ENCODE measurements at places on chromosomes 7 and 10. TPM values are rescaled to one million over a fixed set of nuclear protein-coding genes. Genes with fewer than 3 reads are reported as not detected.

- no peak for DNase-seq
Measured at GRCh38 chr7:45081670-45081974, 7.1 kb downstream of the NACAD start.

- no peak for DNase-seq
Measured at GRCh38 chr7:106017657-106018056, 54.6 kb downstream of the CDHR3 start.

- DNase-seq = peak; percentile 47
Measured at GRCh38 chr7:24715171-24715570, 42.1 kb downstream of the GSDME start.

DNA sequence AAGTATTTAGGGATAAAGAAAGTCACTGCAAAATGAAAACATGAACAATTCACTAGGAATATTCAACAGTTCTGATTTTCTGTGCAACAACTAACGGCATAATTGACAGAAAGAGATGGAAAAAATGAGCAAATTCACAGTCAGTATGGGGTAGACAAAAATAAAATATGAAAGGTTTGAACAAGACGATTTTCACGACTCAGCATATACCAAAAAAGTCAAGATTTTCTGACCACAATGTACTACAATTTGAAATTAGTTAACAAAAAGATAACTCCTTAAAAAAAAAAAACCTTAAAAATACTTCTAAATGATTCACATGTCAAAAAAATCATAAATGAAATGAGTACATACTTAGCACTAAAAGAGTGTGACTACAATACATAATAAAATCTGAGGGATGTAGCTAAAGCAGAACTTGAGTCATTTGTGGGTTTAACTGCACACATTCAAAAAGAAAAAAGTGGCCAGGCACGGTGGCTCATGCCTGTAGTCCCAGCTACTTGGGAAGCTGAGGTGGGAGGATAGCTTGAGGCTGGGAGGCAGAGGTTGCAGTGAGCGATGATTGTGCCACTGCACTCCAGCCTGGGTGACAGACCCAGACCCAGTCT is 22.6 kb upstream of the MTURN start:
- no peak for DNase-seq

DNA sequence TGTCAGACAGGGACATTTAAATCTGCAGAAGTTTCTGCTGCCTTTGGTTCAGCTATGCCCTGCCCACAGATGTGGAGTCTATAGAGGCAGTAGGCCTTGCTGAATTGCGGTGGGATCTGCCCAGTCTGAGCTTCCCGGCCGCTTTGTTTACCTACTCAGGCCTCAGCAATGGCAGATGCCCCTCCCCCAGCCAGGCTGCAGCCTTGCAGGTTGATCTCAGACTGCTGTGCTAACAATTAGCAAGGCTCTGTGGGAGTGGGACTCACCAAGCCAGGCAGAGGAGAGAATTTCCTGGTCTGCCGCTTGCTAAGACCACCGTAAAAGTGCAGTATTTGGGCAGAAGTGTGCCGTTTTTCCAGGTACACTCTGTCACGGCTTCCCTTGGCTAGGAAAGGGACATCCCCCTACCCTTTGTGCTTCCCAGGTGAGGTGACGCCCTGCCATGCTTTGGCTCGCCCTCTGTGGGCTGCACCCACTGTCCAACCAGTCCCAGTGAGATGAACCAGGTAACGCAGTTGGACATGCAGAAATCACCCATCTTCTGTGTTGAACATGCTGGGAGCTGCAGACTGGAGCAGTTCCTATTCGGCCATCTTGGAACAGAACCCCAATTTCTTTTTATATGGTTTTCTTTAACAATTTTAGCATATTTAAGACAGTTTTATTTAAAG is 28.4 kb upstream of the VWDE start:
- no peak for DNase-seq

GRCh38 chr10:69835875-69836730 is 34.4 kb downstream of the COL13A1 start:
- no peak for DNase-seq

GRCh38 chr10:50593523-50594376 is 30.0 kb downstream of the SGMS1 start:
- no peak for DNase-seq

- no peak for DNase-seq
Measured at GRCh38 chr7:135800560-135800959, 51.9 kb upstream of the FAM180A start.

DNA sequence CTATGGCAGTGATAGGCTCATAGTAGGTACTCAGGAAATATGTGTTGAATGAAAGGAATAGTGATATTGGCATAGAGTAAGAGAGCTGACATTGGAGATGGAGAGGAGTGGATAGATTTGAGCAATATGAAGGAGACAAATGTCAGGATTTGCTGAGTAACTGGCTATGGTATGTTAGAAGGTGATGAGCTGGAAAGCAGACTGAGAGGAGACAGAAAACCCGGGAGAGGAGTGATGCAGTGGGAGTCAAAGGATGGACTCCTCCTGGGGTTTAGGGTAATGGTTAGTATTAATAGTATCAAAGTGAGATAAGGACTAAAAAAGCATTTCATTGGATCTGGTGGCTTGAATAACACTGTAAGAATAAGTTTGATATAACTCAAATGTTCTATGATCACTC is 64.8 kb downstream of the CD36 start:
- DNase-seq = no peak

DNA sequence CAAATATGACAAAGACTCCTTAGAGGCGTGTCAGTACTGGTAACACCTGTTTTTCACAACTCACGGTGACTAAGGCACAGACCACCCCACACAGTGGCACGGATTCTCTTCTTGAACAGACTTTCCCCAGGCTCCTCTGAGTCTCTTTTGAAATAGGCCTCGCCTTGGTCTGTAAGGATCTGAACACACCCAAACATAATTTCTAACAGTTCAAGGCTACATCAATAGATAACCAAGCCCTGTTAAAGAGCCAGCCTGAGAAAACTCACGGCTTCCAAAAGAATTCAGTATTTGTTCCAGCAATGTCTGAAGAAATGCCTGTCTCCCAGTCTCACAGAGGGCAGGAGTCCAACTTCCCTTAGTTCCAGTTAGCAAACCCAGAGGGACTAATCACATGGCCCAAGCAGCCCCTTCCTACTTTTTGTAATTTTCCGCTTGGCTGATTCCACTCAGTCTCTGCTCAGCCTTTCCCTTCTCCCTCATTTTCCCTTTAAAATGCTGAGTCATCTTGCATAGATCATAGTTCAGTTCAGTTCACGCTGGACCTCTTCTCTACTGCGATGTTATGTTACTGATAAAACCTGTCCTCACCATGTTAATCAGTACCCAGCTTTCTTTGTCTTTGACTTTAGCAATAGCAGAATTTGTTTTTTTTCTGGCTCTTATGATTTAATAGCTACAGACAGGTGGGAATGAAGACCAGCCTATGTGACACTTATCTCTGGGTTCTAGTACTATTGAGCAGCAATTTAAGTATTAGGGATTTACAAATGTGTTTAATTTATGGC is 22.6 kb upstream of the AKR1C3 start:
- no peak for DNase-seq

GRCh38 chr10:119120413-119120867 is 16.5 kb downstream of the DENND10 start:
- no peak for DNase-seq

GRCh38 chr7:113086431-113086888 is at the start of gene GPR85:
TSS of gene GPR85 (minus strand) at chr7:113086827. CDS start at chr7:113084721, 2,106 bp downstream.
- DNase-seq = no peak

DNA sequence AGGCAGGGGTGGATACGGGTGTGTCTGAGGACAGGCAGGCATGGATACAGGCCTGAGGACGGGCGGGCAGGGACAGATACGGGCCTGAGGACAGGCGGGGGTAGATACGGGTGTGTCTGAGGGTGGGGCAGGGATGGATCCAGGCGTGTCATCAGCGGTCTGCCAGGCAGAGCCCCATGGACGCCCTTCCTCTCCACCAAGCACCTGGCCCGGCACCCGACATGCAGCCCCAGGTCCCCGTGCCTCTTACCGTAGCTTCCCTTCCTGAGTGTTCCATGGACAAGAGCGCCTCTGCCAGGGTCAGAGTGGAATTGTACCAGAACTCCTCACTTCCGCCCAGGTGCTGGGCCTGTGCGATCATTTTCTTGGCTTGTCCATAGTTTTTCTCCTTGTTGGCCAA is 74.6 kb upstream of the NKX6-2 start:
- DNase-seq = no peak

DNA sequence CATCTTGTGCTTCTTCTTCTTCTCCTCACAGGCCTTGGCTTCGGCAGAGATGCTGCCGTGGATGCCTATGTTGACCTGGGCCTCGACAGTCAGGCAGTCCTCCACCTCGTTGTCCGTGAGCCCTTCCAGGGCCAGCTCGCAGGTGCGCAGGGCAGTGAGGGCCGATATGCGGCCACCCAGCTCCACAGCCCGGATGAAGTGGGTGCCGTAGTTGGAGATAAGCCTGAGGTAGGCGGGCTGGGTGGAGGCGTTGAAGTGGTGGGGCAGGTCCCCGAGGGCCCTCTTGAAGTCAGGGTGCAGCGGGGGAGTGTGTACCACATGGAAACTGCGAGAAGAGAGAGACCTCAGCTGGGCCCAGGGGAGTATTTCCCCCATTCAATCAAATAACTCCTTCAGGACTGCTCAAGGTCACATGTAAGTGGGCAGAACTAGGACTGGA is 3.7 kb downstream of the PRF1 start:
- DNase-seq = no peak

GRCh38 chr10:118080817-118081216 is 34.1 kb upstream of the RAB11FIP2 start:
- DNase-seq = no peak

GRCh38 chr7:147249956-147250355 is 1133.4 kb downstream of the CNTNAP2 start:
- no peak for DNase-seq

GRCh38 chr7:3747467-3747866 is 446.4 kb downstream of the SDK1 start:
- DNase-seq = no peak

- DNase-seq = no peak
Measured at GRCh38 chr7:99876491-99876890, 342 bp downstream of the OR2AE1 start.

GRCh38 chr7:121187222-121187621 is 141.6 kb upstream of the WNT16 start:
- DNase-seq = no peak

DNA sequence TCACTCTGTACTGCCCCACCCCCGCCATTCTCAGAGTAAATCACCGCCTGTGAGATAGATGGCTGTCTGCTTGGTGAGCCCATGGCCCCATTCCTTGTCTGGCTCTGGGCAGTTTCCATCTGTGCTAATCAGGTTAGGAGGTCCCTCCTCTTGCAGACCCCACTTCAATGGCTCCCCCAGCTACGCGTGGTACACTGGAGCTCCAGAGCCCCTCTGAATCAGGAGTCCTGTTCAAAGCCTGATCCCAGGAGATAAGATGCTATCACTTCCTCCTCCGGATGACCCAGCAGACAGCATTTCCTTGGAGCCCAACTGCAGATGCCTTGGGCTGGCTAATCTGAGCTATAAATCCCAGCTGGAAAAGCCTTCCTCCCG is 122.3 kb downstream of the SH3PXD2A start:
- DNase-seq = no peak

DNA sequence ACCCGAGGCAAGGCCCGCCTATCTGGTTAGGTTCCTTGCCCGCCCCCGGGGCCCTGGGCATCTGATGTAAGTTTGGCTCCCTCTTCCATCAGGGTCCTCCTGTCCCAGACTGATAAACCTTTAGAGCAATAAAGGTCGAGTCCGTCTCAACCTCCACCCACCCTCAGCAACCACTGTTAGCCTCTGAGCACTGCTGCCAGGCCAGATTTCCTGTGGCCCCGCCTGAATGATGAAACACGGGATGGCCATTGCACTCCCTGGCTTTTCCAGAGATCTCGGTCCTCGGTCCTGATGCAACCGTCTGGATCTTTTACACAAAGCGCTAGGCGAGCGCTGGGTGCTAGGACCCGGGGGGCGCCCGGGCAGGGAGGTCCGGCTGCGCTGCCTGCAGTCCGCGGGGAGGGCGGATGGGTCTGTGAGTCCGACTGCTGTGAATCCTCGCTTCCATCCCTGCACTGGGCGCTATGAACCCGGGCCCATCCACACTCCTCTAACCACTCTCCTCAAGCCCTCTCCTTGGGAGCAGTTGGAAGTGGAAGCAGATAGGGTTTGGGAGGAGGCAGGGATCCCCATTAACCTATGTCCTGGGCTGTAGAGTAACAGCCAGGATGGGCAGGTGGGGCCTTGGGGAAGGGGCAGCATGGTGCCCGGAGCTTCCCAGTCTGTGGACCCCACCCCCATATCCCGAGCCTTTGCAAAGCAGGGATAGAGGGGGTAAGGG is 875 bp upstream of the DDIT4 start:
- peak; percentile 98 for DNase-seq

The ANKRD61 gene
- total RNA-seq = not detected

The CYP2C8 gene
- total RNA-seq = not detected

The MCM10 gene
- not detected for total RNA-seq

The FOXP2 gene
- 42.9 TPM for total RNA-seq

The SPOCK2 gene
- 8.8 TPM for total RNA-seq

The SPDYE16 gene
- not detected for total RNA-seq

The MDFIC gene
- 34.5 TPM for total RNA-seq

The GPRIN2 gene
- not detected for total RNA-seq

The CPA2 gene
- total RNA-seq = not detected

The GPR15LG gene
- not detected for total RNA-seq

The GNG11 gene
- total RNA-seq = 20.5 TPM

The OR6B1 gene
- not detected for total RNA-seq

The TRIM50 gene
- 0.39 TPM for total RNA-seq

Measured in esophagus muscularis mucosa (tissue), 4 donors.